ENCODE measurements at places on chromosomes 13 and 19.
A peak's percentile ranks its signal among the peaks of the same experiment; 100 is the strongest.

GRCh38 chr19:17999684-18000479 is 8.1 kb upstream of the ARRDC2 start:
- no peak for DNase-seq

GRCh38 chr13:106260352-106260751 is 275.1 kb downstream of the EFNB2 start:
- no peak for DNase-seq

GRCh38 chr19:52922841-52923777 is at the start of gene ZNF888:
Gene ZNF888 (minus strand): TSS chr19:52923428. CDS start chr19:52917873, 5,555 bp downstream.
- DNase-seq, result peak; percentile 82

GRCh38 chr19:33505148-33505547 is 16.4 kb downstream of the PEPD start:
- DNase-seq, result no peak

- no peak for DNase-seq
These were observed 51.9 kb downstream of the GGACT start for GRCh38 chr13:100536643-100537180.

GRCh38 chr13:26534036-26534726 is 23.3 kb upstream of the WASF3 start:
- no peak for DNase-seq

DNA sequence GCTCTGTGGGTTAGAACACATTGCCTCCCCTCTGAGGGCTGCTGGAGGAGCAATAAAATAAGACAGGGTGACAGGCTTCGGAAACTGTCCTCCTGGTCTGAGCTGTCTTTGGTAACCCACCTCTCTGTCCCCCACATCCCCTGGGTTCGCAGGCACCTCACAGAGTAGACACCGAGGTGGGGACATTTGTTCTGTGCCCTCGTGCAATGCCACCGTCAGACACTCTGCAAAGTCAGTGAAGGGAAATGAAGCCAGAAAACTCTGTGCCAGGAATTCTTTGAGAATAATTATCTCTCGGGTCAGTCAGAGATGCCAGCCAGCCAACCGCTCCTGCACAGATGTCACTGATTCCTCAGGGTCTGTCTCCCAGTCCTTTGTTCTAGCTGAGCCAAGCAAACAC is 493.6 kb downstream of the FOXO1 start:
- DNase-seq, result no peak

Measured in fibroblast of skin of scalp (primary cell).